ENCODE measurements at places on chromosomes 16 and 17.

DNA sequence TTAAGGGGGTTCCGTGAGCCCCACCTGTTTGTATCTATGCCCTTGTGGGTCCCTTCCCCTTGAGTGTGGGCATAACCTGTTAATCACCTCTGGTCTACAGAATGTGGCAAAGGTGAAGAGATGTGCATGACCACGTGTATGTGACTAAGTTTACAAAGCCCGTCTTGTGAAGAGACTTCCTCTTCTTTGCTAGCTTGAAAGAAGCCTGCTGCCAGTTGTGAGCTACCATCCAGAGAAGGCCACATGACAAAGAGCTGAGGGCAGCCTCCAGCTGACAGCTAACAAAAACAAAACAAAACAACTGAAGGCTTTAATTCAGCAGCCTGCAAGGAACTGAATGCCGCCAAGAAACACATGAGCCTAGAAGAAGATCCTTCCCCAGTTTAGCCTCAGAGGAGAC is 112.0 kb downstream of the AXIN2 start:
- DNase-seq = no peak

GRCh38 chr17:63974594-63975192 is 2.0 kb upstream of the SCN4A start:
- DNase-seq = no peak

DNA sequence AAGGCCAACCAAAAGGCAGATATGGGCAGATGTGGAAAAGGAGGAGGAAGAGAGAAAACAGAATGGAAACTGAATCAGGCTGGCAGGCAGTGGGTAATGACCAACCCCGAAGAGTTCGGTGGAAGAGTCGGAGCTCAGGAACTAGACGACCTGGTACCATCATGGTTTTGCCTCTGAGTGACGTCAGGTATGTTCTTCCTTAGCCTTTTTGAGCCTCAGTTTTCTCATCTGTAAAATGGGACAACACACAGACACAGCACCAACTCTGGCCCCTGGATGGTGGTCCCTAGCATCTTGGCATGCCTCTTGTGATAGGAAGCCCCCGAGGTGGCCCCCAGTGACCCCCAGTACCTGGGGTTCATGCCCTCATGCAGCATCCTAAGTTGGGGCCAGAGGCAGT is 37.2 kb upstream of the C16orf82 start:
- no peak for DNase-seq

- no peak for DNase-seq
These were observed 11.5 kb downstream of the KCNG4 start for GRCh38 chr16:84228256-84228838.

- DNase-seq = no peak
These were observed 21.2 kb upstream of the BCAS3 start for GRCh38 chr17:60656499-60656898.

DNA sequence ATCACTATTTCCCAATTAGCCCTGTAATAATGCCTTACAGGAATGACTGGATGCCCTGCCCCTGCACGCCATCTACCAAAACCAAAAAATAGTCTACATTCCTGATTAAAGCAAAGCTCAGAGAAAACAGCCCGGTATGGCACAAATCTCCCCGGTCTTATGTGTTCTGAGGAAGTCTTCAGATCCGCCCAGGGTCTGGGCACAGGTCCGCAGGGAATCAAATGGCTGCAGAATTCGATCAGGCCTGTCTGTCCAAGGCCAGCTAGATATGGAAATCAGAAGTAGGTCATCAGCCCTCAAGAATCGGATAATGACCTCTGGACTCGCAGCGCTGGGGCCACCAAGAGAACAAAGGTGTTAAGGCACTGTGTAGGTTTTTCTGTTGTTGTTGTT is 171.0 kb downstream of the ZFHX3 start:
- no peak for DNase-seq

DNA sequence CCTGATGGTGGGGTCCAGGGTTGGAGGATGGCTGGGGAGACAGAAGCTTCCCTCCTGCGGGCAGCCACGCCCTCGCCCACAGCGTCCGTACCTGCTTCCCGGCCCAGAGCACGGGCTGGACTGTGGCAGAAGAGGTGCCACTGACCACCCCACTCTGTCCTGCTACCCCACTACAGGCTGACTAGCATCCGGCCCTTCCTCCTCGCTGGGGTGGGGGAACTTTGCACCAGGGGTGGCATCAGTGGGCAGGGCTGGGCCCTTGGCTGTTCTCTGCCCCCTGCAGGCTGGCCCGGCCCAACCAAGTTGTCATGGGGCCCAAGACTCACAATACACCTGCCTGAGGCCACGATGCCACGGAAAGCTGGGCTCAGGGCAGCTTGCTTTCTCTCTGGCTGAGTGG is 73.0 kb downstream of the KLHDC4 start:
- DNase-seq = no peak

DNA sequence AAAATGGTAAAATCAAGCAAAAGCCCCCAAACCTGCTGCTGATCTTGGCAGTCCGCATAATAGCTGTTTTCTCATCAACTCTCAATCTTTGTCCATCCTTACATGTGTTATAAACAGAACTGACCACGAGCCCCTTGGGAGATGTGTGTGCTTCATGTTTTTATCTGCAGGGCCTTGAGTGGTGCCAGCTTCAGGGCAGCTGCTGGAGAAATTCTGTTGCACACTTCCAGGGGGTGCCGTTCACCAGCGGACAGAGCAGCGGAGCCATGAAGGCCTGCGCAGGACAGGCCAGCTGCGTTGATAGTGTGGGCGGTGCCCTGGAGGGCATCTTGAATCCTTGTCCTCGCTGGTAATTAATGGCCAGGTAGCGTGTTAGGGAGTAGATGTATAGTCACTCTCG is 20.1 kb downstream of the MPRIP start:
- no peak for DNase-seq
